ENCODE measurements at places on chromosomes 7 and 10. TPM values are rescaled to one million over a fixed set of nuclear protein-coding genes. Genes with fewer than 3 reads are reported as not detected.

- H3K36me3 ChIP-seq = no peaks in the 10 kb centered on the region
- no peak for DNase-seq
- H3K4me1 ChIP-seq = no peaks in the 10 kb centered on the region
These were observed 241.9 kb downstream of the GLRX3 start for GRCh38 chr10:130377986-130378540.

GRCh38 chr10:131477457-131478121 is 166.1 kb upstream of the TCERG1L start:
- peaks cover 10% of the 10 kb centered on the region for H3K27me3 ChIP-seq
- H3K27ac ChIP-seq = no peak overlapping the region
- no peaks in the 10 kb centered on the region for H3K36me3 ChIP-seq
- peaks cover 9% of the 10 kb centered on the region for H3K4me1 ChIP-seq
- peak; percentile 25 for DNase-seq

DNA sequence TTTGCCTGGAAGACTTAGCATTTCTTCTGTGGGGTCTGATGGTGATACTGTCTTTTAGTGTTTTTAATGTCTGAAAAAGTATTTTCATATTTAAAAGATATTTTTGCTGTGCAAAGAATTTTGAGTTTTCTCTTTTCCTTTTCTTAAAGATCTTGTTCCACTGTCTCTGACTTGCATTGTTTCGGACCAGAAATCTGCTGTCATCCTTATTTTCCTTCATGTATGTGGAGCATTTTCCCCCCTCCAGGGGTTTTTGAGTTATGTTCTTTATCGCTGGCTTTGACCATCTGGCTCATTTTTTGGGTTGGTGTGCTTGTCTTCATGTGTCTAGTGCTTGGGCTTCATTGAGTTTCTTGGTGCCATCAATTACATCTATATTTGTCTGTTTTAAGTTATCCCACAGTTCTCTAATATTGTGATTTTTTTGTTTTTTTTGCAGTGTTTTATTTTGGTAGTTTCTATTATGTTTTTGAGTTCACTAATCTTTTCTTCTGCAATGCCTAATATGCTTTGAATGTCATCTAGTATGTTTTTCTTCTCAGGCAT is 119.9 kb downstream of the MGMT start:
- no peaks in the 10 kb centered on the region for H3K27me3 ChIP-seq
- H3K36me3 ChIP-seq = no peaks in the 10 kb centered on the region
- no peak for DNase-seq
- H3K27ac ChIP-seq = no peak overlapping the region

GRCh38 chr10:127976286-127976685 is 69.4 kb downstream of the PTPRE start:
- H3K4me3 ChIP-seq = no peak overlapping the region
- peaks cover 34% of the 10 kb centered on the region for H3K27me3 ChIP-seq
- no peaks in the 10 kb centered on the region for H3K36me3 ChIP-seq
- no peak overlapping the region for H3K27ac ChIP-seq
- no peak for DNase-seq
- no peaks in the 10 kb centered on the region for H3K4me1 ChIP-seq

DNA sequence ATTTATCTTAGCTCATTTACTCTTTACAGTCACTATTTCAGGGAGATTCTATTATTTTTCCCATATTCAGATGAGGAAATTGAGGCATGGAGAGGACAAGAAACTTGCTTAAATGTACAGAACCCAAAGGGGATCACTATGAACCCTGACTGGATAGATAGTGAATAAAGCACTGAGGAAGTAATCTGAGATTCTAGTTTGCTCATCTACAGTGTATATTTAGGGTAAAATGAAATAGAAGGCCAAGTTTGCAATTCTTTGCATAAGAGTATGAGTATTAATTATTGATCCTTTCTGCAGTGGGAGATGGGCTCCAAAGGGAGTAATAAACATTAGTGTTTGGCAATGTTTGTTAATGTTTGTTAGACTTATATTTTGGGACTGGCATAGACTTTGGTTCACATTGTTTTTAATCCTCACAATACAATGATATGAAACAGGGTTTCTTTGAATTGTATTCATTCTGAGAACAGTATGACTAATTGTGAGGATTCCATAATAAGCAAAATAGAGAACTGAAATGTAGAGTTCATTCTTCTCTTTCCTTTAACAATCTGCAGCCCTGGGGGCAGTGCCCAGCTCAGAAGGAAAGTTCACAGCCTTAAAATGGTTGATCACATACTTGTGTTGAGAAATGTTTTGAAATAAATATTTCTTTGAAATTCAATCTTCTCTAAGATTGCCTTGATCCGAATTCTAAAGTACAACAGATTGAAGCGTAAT is 131.0 kb upstream of the ZNF804B start:
- H3K4me1 ChIP-seq = no peaks in the 10 kb centered on the region
- H3K36me3 ChIP-seq = no peaks in the 10 kb centered on the region
- no peak overlapping the region for H3K4me3 ChIP-seq
- no peaks in the 10 kb centered on the region for H3K27me3 ChIP-seq
- H3K27ac ChIP-seq = no peak overlapping the region
- DNase-seq = no peak

The CYP3A7 gene
- total RNA-seq = 6.4 TPM

The STAG3 gene
- total RNA-seq = 0.22 TPM

The OPN4 gene
- total RNA-seq = not detected

The GCK gene
- total RNA-seq = not detected
